Ovary (tissue), 10 donors: ENCODE measurements at places on chromosomes 5 and 9. TPM values are rescaled to one million over a fixed set of nuclear protein-coding genes. Genes with fewer than 3 reads are reported as not detected.

DIPK1B gene
- total RNA-seq, result 23.4 TPM

DNA sequence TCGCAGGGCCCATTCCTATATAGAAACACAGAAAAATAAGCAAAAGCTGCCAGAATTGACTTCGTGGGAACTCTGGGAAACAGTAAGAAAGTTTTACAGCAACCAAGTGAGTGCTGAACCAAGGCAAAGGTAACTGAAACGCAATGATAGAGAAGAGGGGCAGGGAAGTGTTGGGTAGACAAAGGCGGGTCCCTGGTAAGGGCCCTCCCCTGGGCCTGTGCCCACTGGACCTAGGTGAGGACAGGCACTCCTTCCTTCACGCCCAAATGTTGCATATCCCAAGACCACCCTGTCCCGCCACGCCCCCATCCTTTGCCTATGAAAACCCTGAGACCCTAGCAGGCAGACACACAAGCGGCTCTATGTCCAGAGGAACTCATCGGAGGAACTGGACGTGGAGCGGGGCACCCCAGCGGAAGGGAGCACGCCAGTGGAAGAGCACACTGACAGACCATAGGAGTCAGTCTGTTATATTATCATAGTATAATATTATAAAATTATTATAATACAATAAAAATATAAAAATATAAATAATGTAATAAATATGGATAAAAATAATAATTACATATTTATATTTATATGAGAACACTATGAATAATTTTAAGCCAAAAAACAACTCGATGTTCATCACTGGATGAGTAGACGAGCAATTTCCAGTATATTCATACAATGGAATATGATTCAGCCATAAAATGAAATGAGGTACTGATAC is 27.9 kb downstream of the CDKN2A start:
- no peaks in the 10 kb centered on the region for H3K27me3 ChIP-seq
- H3K4me3 ChIP-seq, result no peak overlapping the region
- no peaks in the 10 kb centered on the region for H3K4me1 ChIP-seq
- DNase-seq, result no peak
- no peak overlapping the region for H3K27ac ChIP-seq
- no peaks in the 10 kb centered on the region for H3K36me3 ChIP-seq

- no peaks in the 10 kb centered on the region for H3K4me1 ChIP-seq
- H3K4me3 ChIP-seq, result no peak overlapping the region
- H3K27me3 ChIP-seq, result no peaks in the 10 kb centered on the region
- H3K27ac ChIP-seq, result no peak overlapping the region
- no peak for DNase-seq
- H3K36me3 ChIP-seq, result no peaks in the 10 kb centered on the region
Measured at GRCh38 chr5:166068547-166069335, 2222.7 kb upstream of the WWC1 start.

CARTPT gene
- not detected for total RNA-seq

DNA sequence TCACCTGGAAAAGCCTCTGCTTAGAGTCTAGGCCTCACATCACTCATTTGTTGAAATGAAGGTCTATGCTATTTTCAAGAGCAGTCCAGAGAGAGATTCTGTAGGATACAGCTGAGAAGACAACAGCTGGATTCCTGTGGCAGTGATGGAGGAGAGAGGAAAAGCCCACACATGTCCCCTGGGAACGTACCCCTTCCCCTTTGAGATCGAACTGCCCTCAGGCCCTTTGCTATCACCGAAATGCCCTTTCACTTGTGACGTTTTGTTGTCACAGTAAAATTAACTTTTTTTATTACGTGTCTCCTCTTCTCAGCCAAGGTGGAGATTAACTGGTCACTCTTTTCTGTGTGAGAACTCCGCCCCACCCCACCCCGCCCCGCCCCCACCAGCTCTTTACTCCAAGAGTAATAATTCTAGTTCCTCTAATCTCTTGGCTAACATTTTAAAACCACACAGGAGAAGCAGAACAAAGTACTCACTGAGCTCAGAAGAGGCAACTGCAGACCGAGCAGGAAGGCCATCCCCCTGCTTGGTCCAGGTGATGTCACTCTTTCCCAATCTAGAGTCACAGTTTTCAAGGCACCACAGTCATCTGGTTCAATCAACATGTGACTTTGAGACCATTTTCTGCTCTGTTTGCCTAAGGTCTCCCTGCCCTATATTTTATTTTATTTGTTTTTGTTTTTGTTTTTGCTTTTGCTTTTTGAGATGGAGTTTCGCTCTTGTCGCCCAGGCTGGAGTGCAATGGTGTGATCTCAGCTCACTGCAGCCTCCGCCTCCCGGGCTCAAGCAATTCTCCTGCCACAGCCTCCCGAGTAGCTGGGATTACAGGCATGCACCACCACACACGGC is 105.6 kb downstream of the SUSD1 start:
- no peaks in the 10 kb centered on the region for H3K4me1 ChIP-seq
- DNase-seq, result no peak
- H3K4me3 ChIP-seq, result no peak overlapping the region

DNA sequence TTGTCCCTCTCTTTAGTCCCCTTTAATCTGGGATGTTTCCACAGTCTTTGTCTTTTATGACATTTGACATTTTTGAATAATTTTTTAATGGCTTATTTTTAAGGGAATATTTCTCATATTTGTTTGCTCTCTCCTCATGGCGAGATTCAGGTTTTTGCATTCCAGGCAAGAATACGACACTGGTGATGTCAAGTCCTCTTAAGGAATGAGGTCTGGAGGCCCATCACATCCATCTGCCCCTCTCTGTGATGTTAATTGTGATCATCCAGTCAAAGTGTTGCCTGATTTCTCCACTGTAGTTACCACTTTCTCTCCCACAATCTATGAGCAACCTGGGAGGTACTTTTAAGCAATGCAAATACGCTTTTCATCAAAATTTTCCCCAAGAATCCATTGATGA is 193.2 kb downstream of the MAST4 start:
- H3K36me3 ChIP-seq, result no peaks in the 10 kb centered on the region
- H3K4me3 ChIP-seq, result no peak overlapping the region
- no peaks in the 10 kb centered on the region for H3K4me1 ChIP-seq
- no peak for DNase-seq

- H3K4me1 ChIP-seq, result peaks cover 27% of the 10 kb centered on the region
- no peaks in the 10 kb centered on the region for H3K36me3 ChIP-seq
- peak overlapping the region; percentile 6 for H3K27ac ChIP-seq
- DNase-seq, result no peak
- H3K4me3 ChIP-seq, result no peak overlapping the region
Measured at GRCh38 chr9:77598524-77598923, 49.6 kb downstream of the GNA14 start.

UNC13B gene
- total RNA-seq, result 11.9 TPM

CCDC112 gene
- total RNA-seq, result 1.5 TPM

- no peaks in the 10 kb centered on the region for H3K27me3 ChIP-seq
- peak overlapping the region; percentile 62 for H3K4me3 ChIP-seq
- H3K4me1 ChIP-seq, result peaks cover 4% of the 10 kb centered on the region
- H3K27ac ChIP-seq, result peak overlapping the region; percentile 98
Measured at GRCh38 chr5:36876965-36877666, 547 bp downstream of the NIPBL start.

- no peaks in the 10 kb centered on the region for H3K36me3 ChIP-seq
- no peak for DNase-seq
- H3K4me3 ChIP-seq, result no peak overlapping the region
Measured at GRCh38 chr9:27785714-27786100, 212.4 kb upstream of the C9orf72 start.

KDM3B gene
- total RNA-seq, result 42.9 TPM

ABL1 gene
- total RNA-seq, result 46.4 TPM

DNA sequence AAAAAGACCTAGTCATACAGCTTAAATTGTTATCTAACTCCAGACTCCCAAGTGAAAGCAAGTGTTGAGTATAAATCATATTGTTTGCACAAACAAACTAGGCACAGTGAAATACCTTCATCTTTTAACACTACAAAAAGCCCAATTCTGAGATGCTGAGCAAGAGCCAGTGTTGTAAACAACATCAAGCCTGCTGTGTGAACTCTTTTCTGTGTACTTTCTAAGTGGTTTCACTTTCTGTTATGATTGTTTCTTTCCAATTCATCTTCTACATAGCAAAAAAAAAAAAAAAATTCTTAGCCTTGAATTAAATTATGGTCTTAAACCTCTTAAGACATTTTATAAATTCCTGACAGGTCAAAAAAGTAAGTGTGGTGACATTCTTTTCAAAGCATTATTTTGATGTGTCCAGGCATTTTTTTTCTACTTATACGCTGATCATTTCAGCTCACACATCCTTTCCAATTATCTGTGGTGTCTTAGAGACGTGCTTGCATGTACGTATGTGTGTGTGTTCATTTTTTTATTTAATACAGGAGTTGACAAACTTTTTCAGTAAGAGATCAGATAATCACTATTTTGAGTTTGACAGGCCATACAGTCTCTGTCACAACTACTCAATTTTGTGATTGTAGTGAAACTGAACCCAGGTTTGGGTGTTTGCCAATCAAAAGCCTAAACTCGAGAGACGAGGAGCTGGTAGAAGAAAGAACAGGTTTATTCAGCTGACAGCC is 556.1 kb downstream of the CDH9 start:
- no peaks in the 10 kb centered on the region for H3K4me1 ChIP-seq
- no peak for DNase-seq
- H3K36me3 ChIP-seq, result no peaks in the 10 kb centered on the region
- H3K27ac ChIP-seq, result no peak overlapping the region
- no peaks in the 10 kb centered on the region for H3K27me3 ChIP-seq

NR4A3 gene
- 62.1 TPM for total RNA-seq

MEIKIN gene
- not detected for total RNA-seq

DNA sequence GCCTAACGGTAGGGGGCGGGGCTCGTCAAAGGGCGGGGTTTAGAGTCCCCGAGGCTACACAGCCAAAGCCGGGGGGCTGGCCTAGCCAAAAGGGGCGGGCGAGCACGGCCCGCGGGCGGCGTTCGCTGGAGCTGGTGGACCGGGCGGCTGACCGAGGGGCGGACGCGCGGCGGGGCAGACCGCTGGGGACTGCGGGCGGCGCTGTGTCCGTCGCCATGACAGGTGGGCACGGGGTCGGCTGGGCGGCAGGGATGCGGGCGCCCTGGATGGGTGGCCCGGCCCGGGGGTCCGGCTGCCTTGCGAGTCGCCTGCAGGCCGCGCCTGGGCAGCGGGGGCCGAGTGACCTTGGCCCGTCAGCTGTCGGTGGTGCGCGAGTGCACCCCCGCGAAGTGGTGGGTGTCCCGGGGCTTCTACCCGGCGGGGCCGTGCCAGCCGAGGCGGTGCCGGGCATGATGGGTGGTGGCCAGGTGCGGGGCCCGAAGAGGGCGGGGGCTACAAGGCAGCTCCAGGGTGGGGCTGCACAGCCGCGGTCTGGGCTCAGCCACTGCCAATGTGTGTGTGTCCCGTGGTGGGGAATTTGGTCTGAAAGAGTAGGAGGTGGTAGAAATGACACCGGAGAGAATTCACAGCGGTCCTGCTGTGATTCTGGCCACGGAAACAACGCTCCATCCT is at the start of gene CARD19:
CARD19 (plus strand) TSS at position 87 of the 672 bp plus-strand sequence; CDS start at position 216, 129 bp downstream.
- H3K36me3 ChIP-seq, result no peaks in the 10 kb centered on the region
- H3K27ac ChIP-seq, result peak within 1 kb of the TSS; percentile 96
- H3K4me3 ChIP-seq, result peak within 1 kb of the TSS; percentile 86
- DNase-seq, result peak; percentile 69
- H3K27me3 ChIP-seq, result no peaks in the 10 kb centered on the region

DNA sequence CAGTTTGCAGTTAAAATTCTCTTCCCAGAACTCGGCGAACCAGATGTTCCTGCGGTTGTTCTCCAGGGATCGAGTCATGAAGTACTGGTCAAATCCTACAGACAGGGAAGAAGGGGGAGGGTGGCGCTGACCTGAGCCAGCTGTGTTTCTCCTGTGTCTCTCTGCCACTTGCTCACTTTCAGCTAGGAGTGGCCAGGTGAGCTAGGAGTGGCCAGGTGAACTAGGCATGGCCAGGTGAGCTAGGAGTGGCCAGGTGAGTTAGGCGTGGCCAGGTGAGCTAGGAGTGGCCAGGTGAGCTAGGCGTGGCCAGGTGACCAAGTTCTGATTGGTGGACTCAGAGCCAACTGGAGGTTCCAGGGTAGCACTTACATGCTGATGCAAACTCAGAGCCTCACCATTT is 5.8 kb downstream of the GRM6 start:
- no peak overlapping the region for H3K27ac ChIP-seq
- no peak overlapping the region for H3K4me3 ChIP-seq
- no peak for DNase-seq
- no peaks in the 10 kb centered on the region for H3K4me1 ChIP-seq
- no peaks in the 10 kb centered on the region for H3K27me3 ChIP-seq

GRCh38 chr9:85645909-85646627 is 95.7 kb downstream of the AGTPBP1 start:
- no peaks in the 10 kb centered on the region for H3K4me1 ChIP-seq
- no peak for DNase-seq
- H3K27ac ChIP-seq, result no peak overlapping the region
